ENCODE measurements at places on chromosomes 7 and 10.

DNA sequence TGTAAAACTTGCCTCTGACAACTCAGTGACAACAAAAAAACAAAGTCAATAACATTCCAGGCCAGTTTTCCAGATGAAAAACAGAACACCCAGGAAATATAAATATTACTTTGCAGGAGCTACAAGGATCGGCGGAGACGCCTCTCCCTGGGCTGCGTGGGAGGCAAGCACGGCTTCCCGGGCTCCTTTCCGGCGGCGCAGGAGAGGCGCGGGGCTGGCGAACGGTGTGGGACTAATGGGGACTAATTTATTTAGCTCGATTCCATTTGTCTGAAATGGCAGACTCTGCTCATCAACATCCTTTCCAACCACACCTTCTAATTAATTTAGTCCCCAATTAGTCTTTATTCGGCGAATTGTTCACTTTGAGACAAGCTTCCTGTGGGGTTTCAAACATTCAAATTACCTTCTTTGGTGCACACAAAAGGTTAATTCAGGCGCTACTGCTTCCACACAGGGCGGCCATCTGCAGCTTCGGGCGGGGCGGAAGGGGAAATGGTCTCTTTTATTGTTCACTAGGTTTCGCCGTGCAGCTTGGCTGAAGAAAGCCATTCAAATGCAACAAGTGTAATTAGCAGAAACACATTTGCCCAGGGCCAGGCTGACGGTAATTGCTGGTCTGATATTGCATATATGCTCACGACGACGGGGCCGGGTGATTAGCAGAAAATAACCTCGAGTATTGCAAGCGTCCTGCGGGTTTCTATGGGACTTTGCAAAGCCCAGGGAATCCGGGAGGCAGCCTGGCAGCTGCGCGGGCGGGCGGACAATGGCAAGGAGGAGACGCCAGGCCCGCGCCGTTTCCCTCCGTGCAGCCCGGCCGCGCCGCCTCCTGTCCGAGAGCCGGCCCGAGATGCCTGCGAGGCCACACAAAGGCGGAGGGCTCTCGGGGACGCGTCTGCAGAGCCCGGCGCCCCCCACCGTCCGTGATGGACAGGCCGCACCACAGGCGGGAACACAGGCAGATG lies 270.1 kb downstream of the PTPRN2 start:
- no peak for DNase-seq

GRCh38 chr10:114694752-114695151 lies 36.7 kb upstream of the ABLIM1 start:
- DNase-seq, result no peak

GRCh38 chr10:101095550-101096213 lies 33.9 kb downstream of the KAZALD1 start:
- peak; percentile 51 for DNase-seq

GRCh38 chr7:41674505-41675023 lies 28.3 kb downstream of the INHBA start:
- DNase-seq, result no peak

GRCh38 chr7:42993038-42993437 lies 60.9 kb downstream of the MRPL32 start:
- DNase-seq, result no peak

DNA sequence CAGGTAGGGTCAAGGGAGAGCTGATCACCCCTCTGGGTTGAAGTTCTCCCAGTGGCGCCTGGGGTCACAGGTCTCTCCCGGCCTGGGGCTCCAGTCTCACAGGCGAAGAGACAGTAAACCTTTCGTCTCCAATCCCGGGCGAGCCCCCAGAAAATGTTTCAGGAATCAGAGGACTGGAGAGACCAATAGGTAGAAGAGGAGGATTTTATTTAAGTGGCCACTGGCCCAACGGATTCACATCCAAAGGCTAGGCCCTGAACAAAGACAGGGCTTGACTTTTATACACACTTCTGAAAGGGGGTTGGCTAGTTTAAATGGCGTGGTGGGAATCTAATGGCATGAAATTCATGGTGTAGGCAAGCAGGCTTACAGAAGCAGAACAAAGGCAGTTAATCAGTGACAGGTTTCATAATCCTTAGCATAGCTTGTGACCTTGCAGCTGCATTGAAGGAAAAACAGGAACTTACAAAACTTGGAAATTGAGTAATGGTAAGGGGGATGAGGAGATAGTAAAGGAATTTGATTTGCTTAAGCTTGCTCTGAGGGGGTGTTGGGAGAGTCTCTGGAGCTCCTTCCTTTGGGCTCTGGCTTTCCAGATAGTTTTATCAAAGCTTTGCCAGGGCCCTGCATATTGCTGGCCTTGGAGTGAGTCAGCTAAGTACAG lies 105.5 kb downstream of the TRIM24 start:
- DNase-seq, result peak; percentile 38

GRCh38 chr10:62121187-62121530 lies 147.5 kb downstream of the RTKN2 start:
- DNase-seq, result no peak

DNA sequence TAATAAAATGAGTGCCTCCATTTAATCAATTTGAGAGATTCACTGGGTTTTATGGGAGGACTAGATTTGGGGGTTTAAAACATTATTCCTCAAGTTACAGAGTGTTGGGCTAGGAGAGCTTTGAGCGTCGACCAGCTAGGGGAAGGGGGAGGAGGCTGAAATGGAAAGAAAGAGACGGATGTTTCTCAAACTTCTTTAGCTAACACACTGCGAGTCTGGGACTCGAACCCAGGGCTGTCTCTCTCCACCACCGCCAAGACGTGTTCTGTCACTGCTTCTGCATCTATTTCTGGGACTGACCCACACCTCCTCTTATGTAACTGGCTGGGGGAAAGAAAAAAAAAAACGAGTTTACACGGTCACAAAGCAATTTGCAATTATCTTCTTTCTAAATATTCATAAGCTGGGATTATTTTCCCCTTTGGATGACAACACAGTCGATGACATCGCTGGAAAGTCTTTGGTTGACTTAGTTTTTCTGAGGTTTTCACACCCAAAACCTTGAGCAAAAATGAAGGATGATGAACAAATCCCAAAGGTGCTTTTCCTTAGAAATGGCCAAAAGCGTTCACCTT lies 27.2 kb downstream of the CHST15 start:
- no peak for DNase-seq

- DNase-seq, result no peak
These were observed 77.4 kb downstream of the CACNB2 start for GRCh38 chr10:18217577-18217976.

All from fibroblast of skin of right quadriceps (primary cell).